ENCODE measurements at places on chromosomes 3 and 15. TPM values are rescaled to one million over a fixed set of nuclear protein-coding genes. Genes with fewer than 3 reads are reported as not detected.

The CDC25A gene
- total RNA-seq, result 30.3 TPM

The NOX5 gene
- total RNA-seq, result not detected

DNA sequence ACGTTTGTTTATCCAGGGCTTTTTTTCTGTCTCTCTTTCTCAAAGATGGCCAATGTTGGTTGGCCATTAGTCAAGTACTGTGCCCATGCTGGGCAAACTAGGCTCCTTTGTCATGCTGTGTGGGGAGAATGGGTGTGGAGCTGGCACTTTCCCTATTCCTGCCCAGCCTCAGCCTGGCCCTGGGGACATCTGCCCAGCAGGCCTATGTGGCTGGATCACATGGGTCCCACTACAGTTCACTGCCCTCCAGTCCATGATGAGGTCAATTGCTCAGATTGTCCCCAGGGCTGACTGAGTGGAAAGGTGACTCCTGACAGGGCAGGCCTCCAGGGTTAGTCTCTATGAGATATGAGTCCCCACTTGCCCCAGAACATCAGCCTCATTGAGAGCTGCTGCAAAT lies 54.4 kb upstream of the HERC1 start:
- no peaks in the 10 kb centered on the region for H3K27me3 ChIP-seq
- no peak for DNase-seq
- H3K4me1 ChIP-seq, result peaks cover 38% of the 10 kb centered on the region

DNA sequence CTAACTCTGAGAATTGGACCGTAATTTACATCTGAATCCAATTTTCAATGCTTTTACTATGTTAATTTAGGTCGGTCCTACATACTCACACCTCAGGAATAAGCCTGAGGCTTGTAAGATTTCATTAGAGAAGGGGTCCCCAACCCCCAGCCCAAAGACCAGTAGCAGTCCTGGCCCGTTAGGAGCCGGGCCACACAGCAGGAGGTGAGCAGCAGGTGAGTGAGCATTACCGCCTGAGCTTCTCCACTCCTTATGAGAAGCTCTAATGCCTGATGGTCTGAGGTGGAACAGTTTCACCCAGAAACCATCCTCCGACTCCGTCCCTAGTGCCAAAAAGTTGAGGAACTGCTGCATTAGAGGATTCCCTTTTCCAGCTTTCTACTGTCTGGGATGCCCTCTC lies 757.3 kb downstream of the SI start:
- H3K27me3 ChIP-seq, result no peaks in the 10 kb centered on the region
- no peaks in the 10 kb centered on the region for H3K4me1 ChIP-seq
- no peaks in the 10 kb centered on the region for H3K36me3 ChIP-seq
- H3K4me3 ChIP-seq, result no peak overlapping the region
- no peak overlapping the region for H3K27ac ChIP-seq

The RAD51 gene
- 82.7 TPM for total RNA-seq

DNA sequence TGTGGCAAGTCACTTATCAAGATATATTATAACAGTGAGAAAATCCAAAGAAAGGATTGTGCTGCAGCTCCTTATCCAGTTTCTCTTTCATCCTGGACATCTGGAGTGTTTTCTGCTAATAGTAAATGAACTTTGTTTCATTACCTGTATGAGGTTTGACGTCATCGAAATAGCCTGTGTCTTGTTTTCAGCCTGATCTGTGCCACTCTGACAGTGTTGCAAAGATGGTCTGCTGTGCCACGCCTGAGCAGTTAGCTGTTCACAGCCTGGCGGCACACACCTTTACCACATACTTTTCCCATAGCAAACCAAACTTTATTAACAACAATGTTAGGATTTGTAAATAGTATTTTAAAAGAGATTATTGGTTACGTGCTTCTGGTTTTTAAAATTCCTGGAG lies 34.0 kb downstream of the YEATS2 start:
- no peak for DNase-seq
- H3K27me3 ChIP-seq, result no peaks in the 10 kb centered on the region
- no peaks in the 10 kb centered on the region for H3K4me1 ChIP-seq
- peaks cover 70% of the 10 kb centered on the region for H3K36me3 ChIP-seq

GRCh38 chr15:52682200-52682599 lies 3.0 kb upstream of the ATOSA start:
- H3K4me3 ChIP-seq, result no peak overlapping the region
- no peak overlapping the region for H3K27ac ChIP-seq
- H3K4me1 ChIP-seq, result peaks cover 29% of the 10 kb centered on the region
- H3K36me3 ChIP-seq, result peaks cover 12% of the 10 kb centered on the region

DNA sequence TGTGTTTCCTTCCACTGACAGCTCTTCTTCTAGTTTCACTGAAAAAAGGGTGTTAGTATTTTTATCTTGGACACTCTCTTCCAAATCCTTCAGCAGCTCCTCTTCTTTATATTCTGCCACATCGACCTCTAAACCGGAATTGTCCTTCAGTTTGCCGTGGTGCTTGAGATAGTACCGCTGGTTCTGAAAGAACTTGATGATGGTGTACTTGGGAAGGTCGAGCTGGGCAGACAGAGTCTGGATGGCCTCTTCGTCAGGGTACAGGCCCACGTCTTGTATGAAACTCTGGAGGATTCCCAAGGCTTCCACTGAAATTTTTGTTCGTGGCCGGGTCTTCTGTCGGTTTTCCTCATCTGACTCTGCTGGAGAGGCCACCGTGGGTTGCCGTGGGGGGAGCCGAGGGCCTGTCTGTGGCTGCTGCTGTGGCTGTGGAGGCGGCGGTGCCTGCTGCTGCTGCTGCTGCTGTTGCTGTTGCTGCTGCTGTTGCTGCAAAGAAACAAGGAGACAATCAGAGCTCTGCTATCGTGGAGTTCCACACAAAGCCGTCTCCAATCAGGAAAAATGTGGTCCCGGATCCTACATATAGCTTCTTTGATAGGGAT lies 75.8 kb downstream of the SATB1 start:
- H3K27me3 ChIP-seq, result no peaks in the 10 kb centered on the region
- peaks cover 4% of the 10 kb centered on the region for H3K4me1 ChIP-seq
- peaks cover 71% of the 10 kb centered on the region for H3K36me3 ChIP-seq
- H3K4me3 ChIP-seq, result no peak overlapping the region
